ENCODE measurements at places on chromosomes 7 and 10. TPM values are rescaled to one million over a fixed set of nuclear protein-coding genes. Genes with fewer than 3 reads are reported as not detected.

DNA sequence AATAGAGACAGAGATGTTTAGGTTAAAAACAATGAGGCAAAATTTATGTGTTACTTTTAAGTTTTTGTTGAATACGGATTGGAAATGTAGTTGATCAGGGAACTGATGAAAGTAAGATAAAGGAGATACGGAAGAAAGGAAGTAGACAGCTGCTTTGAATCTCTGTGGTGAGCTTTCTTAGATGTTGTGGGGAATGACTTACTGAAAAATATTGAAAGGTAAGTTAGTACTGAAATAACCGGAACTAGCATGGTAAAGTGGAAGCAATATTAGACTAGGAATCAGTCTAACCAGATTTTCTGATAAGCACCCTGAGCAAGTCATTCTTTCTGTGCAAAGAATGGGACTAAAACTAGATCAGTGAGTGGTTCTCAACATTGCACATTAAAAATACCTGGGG lies 34.8 kb downstream of the LUC7L2 start:
- peaks cover 9% of the 10 kb centered on the region for H3K36me3 ChIP-seq
- H3K4me1 ChIP-seq: no peaks in the 10 kb centered on the region
- no peak for DNase-seq
- H3K27me3 ChIP-seq: no peaks in the 10 kb centered on the region

DNA sequence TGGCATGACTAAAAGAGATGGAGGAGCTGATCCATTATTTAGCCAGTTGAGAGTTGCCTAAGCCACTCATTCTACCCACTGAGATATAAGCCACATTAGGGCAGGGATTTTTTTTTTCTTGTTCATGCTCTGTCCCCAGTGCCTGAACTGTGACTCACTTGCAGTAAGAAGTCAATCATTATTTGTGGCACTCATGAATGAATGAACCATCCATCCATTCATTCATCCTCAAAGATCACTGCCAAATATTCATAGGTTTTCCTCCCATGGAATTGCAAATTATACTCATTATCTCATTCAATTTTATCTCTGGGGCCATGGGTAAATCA lies 22.8 kb upstream of the ARID5B start:
- no peak overlapping the region for H3K27ac ChIP-seq
- no peaks in the 10 kb centered on the region for H3K36me3 ChIP-seq
- H3K27me3 ChIP-seq: no peaks in the 10 kb centered on the region
- H3K4me1 ChIP-seq: peaks cover 6% of the 10 kb centered on the region
- DNase-seq: no peak
- no peak overlapping the region for H3K4me3 ChIP-seq

Gene COL13A1
- total RNA-seq: not detected

GRCh38 chr7:24134535-24134934 lies 149.5 kb upstream of the NPY start:
- peaks cover 6% of the 10 kb centered on the region for H3K4me1 ChIP-seq
- no peaks in the 10 kb centered on the region for H3K27me3 ChIP-seq
- H3K27ac ChIP-seq: no peak overlapping the region
- no peak for DNase-seq
- H3K36me3 ChIP-seq: no peaks in the 10 kb centered on the region

GRCh38 chr10:75948583-75948982 lies 517.2 kb downstream of the LRMDA start:
- DNase-seq: no peak
- H3K36me3 ChIP-seq: no peaks in the 10 kb centered on the region
- no peak overlapping the region for H3K4me3 ChIP-seq
- H3K27me3 ChIP-seq: no peaks in the 10 kb centered on the region
- no peak overlapping the region for H3K27ac ChIP-seq

DNA sequence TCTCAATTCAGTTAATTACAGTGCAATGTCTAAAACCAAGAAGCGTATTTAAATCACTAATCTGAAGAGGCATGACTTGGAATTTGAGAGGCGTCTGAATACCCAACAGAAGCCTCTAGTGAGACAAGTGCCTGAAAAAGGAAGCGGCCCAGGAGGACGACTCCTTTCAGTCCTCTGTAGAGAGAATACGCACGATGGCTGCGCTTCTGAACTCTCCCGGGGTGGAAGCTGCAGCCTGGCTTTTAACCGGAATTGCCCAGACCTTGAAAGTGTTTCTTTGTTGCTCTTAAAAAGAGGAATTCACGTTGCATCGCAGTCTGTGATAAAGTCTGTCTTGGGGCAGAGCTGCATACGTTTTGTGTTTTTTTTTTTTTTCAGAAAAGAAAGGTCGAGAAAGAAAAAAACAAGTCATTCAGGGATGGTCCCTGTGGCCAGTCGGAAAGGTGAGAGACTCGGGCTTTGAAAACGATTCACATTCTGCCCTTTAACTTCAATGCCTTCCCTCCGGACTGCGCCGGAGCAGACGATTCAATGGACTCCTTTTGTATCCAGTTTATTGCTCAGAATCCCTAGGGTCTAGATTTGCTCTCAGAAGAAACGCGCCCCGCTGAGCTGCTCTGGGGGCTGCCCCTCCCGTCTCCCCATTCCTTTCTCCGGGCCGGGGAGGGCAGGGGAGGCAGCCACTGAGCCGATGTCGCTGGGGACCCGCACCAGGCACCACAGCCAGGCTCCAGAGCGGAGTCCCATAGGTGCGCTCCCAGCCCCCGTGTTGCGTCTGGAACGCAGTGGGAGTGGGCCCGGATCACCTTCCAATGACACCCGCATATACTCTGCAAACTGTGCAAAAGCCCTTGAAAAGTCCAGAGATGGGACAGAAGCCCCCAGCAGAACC lies 994 bp upstream of the PTF1A start:
- no peaks in the 10 kb centered on the region for H3K36me3 ChIP-seq
- H3K4me1 ChIP-seq: no peaks in the 10 kb centered on the region
- DNase-seq: no peak
- peaks cover 44% of the 10 kb centered on the region for H3K27me3 ChIP-seq
- no peak overlapping the region for H3K4me3 ChIP-seq

Gene DLG5
- 0.54 TPM for total RNA-seq

DNA sequence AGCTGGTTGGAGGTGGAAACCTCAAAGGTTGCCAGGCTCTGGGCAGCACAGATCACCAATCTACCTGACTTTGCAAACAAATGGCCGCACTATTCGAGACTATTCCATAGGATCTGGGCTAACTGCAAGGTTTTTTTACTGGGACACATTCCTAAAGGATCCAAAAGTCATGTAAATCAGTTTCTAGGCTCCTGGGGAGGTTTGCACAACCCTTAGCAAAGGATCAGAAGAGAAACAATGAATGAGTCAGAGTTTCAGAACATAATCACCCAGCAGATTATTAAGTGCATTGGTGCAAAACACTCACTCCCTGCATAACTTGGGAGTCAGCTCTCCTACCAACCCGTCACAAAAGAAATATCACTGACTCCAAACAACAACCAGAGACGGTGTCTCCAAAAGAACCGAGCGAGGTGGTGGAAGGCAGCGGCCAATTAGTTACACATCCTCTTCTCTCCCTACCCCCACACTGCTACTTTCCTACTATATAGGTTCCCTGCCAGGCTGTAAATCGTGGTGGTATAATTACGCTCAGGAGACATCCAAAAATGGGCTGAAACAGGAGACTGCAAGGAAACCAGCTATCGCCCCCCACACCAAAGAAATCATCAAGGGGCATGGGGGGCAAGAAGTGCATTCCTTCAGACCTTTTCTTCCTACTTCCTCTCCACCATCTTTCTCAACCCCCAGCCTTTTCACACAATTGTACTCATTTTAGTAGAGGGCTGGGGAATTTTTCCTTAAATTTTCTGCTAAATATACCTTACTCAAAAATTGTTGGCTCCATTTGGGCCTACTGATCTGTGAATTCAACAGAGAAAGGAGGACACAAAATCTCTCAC lies 3.2 kb downstream of the UBE2H start:
- peak; percentile 36 for DNase-seq
- H3K36me3 ChIP-seq: peaks cover 2% of the 10 kb centered on the region
- no peaks in the 10 kb centered on the region for H3K27me3 ChIP-seq
- H3K27ac ChIP-seq: peak overlapping the region; percentile 87
- H3K4me1 ChIP-seq: peaks cover 37% of the 10 kb centered on the region

DNA sequence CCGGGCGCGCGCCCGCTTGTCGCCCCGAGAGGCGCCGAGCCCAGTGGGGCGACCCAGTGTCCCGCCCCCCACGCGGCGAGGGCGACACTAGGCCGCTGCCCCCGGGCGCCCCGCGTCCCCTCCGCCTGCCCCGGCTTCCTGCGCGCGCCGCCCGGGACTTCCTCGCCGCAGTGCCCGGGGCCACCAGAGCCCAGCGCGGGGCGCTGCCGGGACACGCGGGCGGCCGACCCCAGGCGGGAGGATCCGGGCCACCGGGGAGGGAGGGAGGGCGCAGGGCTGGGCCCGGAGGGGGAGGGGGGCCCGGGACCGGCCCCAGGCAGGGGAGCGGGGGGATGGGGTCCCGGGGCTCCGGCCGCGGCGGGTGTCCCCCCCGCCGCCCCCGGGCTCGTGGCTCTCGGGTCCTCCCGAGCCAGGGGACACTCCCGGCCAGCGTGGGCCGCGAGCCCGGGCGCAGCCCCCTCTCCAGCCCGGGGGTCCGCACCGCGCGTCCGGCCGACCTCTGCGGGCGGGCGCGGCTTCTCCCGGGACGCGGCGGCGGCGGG lies 435 bp upstream of the PWWP2B start:
- peak overlapping the region; percentile 75 for H3K27ac ChIP-seq
- H3K36me3 ChIP-seq: no peaks in the 10 kb centered on the region
- H3K4me1 ChIP-seq: peaks cover 69% of the 10 kb centered on the region
- peak overlapping the region; percentile 69 for H3K4me3 ChIP-seq
- peak; percentile 86 for DNase-seq
- no peaks in the 10 kb centered on the region for H3K27me3 ChIP-seq

- H3K4me1 ChIP-seq: no peaks in the 10 kb centered on the region
- no peak overlapping the region for H3K27ac ChIP-seq
- no peaks in the 10 kb centered on the region for H3K36me3 ChIP-seq
- H3K27me3 ChIP-seq: peaks cover 15% of the 10 kb centered on the region
- no peak for DNase-seq
Observed at GRCh38 chr10:96415891-96416554, 57.2 kb upstream of the OPALIN start.

- H3K27me3 ChIP-seq: no peaks in the 10 kb centered on the region
- no peak for DNase-seq
Observed at GRCh38 chr7:130435311-130435854, 5.4 kb downstream of the CEP41 start.

DNA sequence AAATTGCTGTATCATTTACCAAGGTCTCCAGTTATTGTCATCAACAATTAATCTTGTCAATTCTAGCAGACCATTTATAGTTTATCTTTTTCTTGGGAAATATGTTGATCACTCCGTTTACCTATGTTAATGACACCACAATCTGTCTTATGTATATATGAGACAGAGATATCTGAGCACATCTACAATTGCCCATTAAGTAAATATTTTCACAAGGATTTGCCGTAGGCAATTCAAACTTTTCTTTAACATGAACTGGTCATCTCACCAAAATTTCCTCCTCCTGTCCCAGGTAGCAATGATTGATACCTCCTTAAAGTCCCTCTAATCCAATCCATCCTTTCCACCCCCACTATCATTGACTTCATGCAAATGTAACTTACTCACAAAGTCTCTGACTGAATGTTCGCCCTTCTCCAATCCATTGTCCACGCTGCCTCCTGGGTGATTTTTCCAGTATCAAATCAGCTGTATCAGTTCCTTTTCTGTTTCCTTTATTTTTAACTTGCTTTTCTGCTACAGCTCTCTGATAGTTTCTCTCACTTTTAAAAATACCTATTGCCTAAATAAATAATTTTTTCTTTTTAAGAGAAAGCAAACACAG lies 138.3 kb downstream of the GNAT3 start:
- no peaks in the 10 kb centered on the region for H3K27me3 ChIP-seq
- H3K4me1 ChIP-seq: no peaks in the 10 kb centered on the region
- H3K27ac ChIP-seq: no peak overlapping the region
- no peak for DNase-seq

Data from B cell (primary cell).